ENCODE measurements at places on chromosomes 7 and 10.

GRCh38 chr10:95518455-95519452, 42.4 kb downstream of the SORBS1 start:
- no peak for DNase-seq

DNA sequence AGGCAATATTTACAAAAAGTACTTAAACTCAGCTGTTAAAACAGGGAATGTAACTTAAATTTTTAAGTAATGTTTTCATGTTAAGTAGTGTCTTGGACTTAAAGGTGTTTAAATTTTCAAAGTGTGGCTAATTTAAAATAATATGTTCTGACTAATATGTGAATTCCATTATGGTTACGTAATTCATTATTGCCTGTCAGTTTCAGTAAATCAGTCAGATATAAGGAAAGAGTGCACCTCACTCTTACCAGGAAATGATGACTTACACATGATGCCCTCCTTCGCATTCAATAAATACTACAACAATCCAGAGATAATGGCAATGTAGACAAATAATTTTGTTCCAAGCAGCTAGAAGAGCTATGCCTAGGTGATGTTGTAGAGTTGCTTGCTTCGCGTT, 69.0 kb upstream of the WNT16 start:
- no peak for DNase-seq

- no peak for DNase-seq
These were observed 65.8 kb upstream of the SKAP2 start for GRCh38 chr7:26930201-26930600.

DNA sequence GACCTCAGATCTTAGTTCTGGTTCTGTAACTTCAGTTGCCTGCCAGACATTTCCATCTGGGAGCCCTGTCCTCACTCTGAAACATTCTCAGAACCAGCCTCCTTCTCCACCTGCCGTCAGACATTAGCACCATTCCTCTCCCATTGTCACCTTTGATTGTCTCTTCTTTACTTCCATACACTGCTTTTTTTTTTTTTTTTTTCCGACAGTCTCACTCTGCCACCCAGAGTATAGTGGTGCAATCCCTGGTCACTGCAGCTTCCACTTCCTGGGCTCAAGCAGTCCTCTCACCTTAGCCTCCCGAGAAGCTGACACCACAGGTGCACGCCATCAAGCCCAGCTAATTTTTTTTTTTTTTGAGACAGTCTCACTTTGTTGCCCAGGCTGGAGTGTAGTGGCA, 21.1 kb upstream of the HIPK2 start:
- no peak for DNase-seq

- no peak for DNase-seq
These were observed 4.7 kb upstream of the PWWP2B start for GRCh38 chr10:132392184-132392800.

GRCh38 chr7:40947566-40947965, 755.3 kb downstream of the INHBA start:
- no peak for DNase-seq

- no peak for DNase-seq
These were observed 2.3 kb downstream of the ERLIN1 start for GRCh38 chr10:100183481-100183880.

DNA sequence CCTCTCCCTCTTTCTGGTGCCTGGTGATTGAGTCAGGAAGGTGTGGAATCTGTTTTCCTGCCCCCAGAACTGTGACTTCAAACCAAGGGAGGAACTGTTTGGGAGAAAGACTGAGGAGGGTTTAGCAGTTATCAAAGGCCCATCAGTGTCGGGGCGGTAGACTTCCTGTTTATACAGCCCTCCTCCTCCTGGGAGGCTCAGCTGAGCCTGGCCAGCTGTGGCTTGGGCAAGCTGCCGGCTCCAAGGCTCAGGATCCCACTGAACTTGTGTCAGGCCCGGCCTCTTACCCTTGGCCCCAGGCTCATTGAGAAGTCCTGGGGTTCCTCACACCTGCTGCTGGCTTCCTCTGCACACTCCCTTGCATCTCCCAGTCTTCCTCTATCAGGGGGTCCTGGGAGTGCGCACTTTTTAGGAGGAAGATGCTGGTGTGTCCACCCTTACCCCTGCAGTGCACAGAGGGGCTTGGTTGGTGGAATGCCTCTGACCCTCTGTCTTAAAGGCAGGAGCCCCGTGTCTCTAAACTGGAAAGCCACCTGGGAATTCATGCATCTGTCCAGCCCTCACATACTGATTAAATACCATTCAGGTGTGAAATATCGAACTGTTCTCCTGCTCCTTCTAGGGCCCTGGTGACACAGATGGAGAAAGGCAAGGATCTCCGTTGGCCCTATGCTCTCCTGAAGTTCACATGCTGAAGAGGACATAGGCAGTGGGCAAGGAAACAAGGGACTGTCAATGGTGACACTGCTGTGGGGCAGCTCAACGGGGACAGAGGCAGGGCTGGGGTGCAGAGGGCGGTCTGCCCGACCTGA, 32.4 kb downstream of the CXCL12 start:
- DNase-seq = no peak
